GM23248 (cell line): ENCODE measurements at places on chromosomes 6 and 20.

GRCh38 chr6:127118298-127119101, at the start of gene RSPO3:
Gene RSPO3 (plus strand): TSS chr6:127118671. CDS start chr6:127119193, 522 bp downstream.
- DNase-seq: peak; percentile 71

DNA sequence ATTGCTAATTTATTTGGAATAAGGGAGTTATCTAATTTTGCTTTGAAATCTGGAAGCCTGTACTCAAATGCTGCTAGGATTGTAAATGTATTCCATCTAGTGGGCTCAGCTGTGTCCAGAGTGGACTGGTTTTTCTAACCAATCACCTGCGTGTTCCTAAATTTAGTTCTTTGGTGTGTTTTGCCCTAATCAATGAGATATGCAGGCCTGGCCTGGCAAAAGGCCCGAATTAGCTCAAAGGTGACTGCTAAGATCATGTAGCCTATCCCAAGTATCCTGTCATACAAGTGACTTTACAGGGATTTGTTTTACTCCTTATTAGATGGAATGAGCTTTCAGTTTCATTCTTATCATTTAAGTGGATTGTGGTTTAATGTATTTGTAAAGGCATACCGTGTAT, 51.3 kb upstream of the ARMC2 start:
- DNase-seq: no peak

DNA sequence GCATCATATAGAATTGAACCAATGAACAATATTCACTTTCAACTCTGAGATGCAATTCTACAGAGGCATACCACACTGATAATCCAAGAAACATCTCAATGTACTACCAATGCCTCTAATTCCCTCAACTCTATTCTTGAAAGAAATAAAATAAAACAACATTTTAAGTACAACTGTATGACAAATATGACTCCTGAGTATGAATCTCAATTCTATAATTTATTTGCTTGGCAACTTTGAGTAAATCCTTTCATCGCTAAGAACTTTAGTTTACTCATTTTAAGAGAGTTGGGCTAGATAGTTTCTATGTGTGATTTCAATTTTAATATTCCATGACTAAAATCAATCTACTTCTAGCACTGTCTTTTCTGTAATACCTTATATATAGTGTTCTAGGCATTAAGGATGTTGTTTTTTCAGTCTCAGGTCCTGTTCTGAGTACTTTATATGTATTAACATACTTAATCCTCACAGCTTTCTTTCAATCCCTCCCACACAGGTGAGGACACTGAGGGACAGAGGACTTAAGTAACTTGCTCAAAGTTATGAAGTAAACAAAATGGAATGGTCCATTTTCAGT, 33.4 kb downstream of the GOPC start:
- no peak for DNase-seq

DNA sequence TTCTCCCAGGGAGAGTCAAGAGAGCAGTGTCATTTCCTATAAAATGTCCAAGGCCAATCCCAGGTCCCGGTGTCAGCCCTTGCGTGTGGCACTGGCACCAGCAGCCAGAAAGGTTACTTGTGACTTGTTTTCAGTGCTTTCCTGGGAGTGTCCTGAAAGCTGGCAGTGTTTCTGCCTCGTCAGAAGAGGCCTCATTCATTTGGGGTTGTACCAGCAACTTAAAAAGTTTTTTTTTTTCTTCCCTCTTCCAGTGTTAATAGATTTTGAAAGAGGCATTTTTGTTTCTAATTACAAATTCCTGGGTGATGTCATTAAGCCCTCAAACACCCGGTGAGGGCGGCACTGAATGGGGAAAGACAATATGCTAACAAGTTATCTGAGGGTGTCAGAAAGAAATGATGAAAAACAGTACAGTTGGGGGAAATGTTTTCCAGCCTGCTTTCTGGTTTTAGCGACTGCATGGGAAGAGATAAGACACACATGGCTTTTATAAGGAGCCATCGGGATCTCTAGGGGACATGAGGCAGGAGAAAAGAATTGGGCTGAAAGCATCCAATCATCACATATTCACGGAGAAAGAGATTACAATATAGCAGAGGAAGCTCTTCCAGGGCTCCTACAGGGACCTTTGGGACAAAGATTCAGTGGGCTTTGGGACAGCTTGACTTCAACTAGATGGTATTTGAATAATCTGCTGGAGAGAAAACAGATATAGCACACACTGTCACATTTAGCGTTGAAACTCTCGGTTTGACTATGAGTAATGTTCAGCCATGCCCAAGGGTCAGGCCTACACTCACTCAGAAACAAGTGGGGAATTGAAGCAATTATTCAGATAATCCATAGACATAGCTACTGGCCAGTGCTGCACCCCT, 153.0 kb downstream of the BCAS1 start:
- peak; percentile 90 for DNase-seq

- no peak for DNase-seq
These were observed 266.8 kb upstream of the PLN start for GRCh38 chr6:118281291-118281690.

DNA sequence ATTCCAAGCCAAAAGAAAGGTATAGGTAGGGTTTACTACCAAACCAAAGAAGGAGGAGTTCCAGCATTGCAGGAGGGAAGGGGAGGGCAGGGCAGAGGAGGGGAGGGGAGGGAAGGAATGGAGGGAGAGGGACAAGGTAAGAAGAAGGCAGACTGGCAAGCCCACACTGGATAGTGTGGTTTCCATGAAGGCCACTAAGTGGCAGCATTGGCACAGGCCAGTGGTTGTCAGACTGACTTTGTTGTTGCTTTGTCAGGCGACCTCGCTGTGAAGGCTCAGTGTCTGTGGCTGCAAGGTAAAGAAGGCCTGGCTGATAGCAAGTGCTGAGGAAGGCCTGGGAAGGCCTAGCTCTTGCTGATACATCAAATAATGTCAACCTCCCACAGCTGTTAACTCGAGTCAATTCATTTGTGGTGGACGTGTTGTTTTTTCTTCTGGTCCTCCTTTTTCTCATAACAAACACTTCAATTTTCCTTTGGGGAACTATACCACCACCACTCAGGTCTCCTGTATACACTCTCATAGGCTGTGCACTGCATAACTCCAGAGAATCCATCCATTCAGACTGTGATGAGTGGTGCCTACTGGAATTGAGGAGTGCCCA, 7.7 kb upstream of the ZNF334 start:
- DNase-seq: peak; percentile 75

- no peak for DNase-seq
These were observed 80.5 kb upstream of the AGPAT4 start for GRCh38 chr6:161354276-161354840.

GRCh38 chr6:36501686-36502085, 45.6 kb downstream of the STK38 start:
- no peak for DNase-seq

- DNase-seq: no peak
These were observed 60.1 kb upstream of the OGFRL1 start for GRCh38 chr6:71228461-71229041.

DNA sequence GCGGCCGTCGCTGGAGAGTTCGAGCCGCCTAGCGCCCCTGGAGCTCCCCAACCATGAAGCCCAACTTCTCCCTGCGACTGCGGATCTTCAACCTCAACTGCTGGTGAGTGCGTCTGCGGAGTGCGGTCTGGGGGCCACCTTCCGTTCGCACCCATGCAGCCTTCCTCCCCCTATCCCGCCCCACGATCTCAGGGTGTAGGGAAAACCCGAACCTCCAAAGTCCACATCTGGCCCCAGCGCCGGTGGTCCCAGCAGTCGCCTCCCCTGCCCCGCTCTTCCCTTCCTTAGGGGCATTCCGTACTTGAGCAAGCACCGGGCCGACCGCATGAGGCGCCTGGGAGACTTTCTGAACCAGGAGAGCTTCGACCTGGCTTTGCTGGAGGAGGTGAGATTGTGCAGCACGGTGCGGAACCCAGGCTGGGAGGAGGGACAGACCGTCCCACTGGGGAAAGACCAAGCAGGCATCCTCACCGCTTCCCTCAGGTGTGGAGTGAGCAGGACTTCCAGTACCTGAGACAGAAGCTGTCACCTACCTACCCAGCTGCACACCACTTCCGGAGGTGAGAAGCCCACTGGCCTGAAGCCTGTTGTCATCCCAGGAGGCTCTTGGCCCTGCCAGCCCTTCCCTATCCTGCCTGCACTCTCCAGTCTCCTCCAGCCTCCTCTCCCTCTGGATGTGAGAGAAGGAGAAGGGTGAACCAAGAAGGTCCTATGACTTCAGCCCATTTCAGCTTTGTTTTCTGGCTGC, 719 bp downstream of the SMPD2 start:
- DNase-seq: peak; percentile 79

GRCh38 chr20:38806855-38807655, 1.6 kb downstream of the PPP1R16B start:
- DNase-seq: no peak

DNA sequence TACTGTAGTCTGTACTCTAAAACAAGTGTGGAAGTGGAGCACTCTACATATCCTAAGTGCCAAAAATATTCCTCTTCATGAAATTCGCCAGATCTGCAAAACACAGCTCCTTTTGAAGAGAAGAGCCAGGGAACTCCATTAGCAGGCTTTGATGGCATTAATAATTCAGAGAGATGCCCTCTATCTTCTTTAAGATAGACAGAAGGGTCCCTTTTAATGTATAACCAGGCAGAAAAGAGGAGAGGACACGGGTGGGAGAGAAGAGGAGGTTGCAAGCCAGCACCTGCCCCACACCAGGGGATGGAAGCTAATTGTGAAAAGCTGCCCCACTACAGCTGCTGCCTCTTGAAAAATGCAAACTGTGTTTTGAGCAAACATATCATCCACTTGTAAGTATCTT, 3.7 kb upstream of the RFPL4B start:
- DNase-seq: no peak

DNA sequence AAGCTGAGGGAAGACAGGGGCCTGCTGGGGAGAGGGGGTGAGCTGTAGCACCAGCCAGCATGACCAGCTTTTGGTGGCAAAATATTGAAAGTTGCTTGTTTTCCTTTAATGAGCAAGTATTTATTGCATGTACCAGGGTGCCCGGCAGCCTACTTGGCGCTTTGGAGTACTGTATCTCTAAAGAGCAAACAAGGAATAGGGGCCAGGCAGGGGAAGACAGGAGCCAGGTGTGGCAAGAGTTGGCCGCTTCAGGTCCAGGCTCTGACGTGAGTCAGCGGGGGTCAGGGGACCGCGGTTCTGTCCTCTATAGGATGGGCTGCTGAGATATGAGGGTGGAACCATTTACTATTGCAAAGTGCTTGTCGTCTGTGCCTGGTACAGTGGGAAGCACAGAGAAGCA, 63.1 kb downstream of the PSMG4 start:
- no peak for DNase-seq

GRCh38 chr6:47360388-47360787, 50.7 kb upstream of the TNFRSF21 start:
- no peak for DNase-seq

DNA sequence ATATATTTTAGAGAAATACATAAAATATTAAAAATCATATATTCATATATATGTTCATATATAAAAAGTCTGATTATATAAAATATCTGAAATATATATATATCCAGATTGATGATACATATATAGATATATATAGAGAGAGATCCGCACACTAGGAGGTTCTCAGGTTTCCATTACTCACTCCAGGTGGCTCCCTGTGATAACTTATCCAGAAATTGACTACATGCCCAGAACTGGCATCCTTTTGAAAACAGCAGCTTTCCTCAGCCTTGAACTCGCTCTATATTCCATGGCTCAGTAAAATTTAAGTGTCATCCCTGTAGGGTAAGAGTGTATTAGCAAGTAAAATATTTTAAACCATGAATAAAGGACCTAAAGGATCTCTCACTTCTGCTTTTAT, 206.8 kb downstream of the TINAG start:
- DNase-seq: no peak

- DNase-seq: no peak
These were observed 27.4 kb downstream of the NTSR1 start for GRCh38 chr20:62736026-62736406.

DNA sequence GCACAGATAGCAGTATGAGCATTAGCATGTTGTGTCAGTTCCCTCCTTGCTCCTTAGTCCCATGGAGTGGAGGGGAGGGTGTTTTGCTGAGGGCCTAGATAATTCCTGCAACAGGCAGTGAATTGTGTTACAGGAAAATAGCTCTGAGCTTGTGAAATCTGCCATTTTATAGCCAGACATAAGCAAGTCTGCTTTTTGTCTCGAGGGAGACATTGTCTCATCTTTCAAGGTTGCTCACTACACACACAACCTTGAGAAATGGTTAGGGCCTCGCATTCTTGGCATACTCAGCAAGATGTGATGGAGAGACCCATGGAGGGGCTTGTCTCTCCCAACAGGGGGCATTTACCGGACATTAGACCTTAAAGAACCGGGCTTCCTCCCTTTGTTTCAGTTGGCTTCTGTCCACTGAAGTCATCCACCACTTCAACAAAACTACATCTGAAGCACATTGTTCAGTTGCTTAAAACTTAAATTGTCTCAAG, 108.0 kb upstream of the FOXO3 start:
- peak; percentile 24 for DNase-seq

- no peak for DNase-seq
These were observed 733 bp downstream of the ZBTB22 start for GRCh38 chr6:33316603-33317418.
